Stomach (tissue), 19 donors: ENCODE measurements at places on chromosomes 5 and 9.

GRCh38 chr5:16385516-16386090 is 80.0 kb downstream of the ZNF622 start:
- no peak for DNase-seq

DNA sequence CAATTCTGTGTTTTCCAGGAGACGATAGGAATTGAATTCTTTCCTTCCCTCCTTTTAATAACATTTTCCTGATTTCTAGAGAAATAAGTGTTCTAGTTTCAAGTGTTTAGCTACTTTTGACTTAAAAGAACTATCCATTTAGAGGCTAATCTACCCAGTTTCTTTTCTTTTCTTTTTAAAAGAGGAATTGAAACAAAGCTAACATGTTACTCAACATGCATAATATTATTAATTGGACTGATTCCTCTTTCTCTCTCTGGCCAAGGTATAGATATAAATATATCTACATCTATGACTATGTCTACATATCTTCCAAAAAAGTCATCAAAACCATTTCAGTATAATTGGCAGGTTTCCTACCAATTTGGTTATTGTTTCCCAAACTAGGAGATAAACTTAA is 309.8 kb downstream of the TRPM3 start:
- DNase-seq: no peak

- DNase-seq: no peak
Measured at GRCh38 chr5:4674166-4674565, 466.0 kb upstream of the ADAMTS16 start.

DNA sequence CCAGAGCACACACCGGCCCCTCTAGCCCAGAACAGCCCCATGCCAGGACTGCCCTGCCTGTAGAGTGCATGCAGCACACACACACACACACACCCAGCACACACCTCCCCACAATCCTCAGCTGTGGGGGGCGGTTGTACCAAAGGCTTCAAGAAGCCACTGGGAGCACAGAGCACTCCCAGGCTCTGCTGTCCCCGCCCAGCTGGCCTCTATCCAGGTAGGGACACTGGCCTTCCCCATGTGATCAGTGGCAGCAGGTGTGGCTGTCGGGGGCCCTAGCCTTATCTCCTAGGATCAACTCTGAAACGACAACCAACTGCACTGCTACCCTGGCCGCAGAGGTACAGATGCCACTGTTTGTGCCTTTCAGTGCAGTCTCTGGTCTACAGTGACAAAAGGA is 2.0 kb downstream of the ANAPC2 start:
- no peak for DNase-seq

DNA sequence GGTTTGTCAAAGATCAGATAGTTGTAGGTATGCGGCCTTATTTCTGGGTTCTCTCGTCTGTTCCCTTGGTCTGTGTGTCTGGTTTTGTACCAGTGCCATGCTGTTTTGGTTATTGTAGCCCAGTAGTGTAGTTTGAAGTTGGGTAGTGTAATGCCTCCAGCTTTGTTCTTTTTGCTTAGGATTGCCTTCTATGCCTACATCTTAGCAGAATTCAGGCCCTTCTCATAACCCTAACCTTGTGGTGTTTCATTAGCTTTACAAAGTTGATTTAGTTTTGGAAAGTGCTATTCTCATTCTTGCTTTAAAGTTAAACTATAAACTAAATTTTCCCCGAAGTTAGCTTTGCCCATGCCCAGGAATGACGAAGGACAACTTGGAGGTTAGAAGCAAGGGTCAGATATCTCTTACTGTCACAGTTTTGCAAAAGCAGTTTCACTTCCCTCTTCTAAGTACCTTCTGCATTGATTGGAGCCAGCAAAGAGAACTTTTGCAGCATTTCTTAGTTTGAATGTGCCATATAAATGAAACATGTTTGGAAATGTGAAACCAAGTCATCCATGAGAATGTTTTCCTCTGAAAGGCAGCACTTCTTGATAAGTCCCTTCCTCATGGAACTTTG is 274.3 kb upstream of the DMRT1 start:
- DNase-seq: no peak

DNA sequence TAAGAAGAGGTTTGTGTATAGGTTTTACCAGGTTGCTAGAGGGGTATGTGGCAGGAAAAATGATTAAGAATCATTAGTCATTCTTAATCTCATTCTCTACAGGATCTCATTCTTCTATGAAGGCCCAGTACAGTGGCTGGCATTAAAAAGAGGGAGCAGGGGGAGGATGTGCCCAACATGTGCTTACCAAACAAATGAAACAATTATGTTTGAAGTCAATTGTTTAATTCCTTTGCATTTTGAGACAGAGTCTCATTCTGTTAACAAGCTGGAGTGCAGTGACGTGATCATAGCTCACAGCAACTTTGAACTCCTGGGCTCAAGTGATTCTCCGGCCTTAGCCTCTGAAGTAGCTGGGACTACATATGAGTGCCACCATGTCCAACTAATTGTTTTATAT is 23.0 kb downstream of the FNIP1 start:
- no peak for DNase-seq

- no peak for DNase-seq
Measured at GRCh38 chr5:96763026-96763425, 44.7 kb downstream of the ERAP1 start.

DNA sequence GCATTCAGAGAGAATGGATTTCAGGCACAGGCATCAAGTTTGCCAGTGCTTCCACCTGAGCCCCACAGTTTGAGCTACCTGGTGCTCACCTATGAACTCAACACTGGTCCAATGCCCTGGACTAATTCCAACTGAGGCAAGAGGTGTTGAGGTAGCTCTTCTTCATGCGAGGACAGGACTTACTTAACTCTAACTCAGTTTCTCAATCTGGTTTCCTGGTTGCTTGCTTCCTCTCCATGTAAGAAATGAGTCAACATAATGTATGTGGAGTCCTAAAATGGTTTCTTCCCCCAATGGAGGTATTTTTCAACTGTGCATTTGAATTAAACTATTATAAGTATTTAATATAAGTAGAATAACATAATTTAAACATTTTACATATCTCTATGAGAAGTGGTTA is 523.6 kb upstream of the DAB2 start:
- DNase-seq: no peak

- DNase-seq: no peak
Measured at GRCh38 chr5:73482383-73483136, 15.7 kb upstream of the BTF3 start.
